ENCODE measurements at places on chromosomes 6 and 20. TPM values are rescaled to one million over a fixed set of nuclear protein-coding genes. Genes with fewer than 3 reads are reported as not detected.

- no peak for DNase-seq
- H3K36me3 ChIP-seq = no peaks in the 10 kb centered on the region
- H3K27ac ChIP-seq = no peak overlapping the region
- H3K4me3 ChIP-seq = no peak overlapping the region
Observed at GRCh38 chr6:79435746-79436145, 101.5 kb downstream of the LCA5 start.

DNA sequence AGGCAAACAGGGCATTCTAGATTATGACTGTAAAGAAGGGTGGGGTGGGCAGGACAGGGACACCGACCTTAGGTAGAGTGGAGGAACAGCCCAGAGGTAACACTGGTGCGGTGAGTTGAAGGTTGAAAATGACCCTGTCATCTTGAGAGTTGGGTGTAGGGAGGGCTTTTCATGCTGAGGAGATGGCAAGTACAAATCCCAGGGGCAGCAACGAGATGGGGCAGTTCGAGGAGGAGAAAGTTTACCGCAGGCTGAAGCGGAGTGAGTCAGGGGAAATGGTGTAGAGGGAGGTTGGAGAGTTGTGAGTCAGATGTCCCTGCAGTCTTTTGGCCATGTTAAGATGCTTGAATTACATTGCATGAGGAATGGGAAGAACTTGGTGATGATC is 101.1 kb downstream of the HIVEP1 start:
- DNase-seq = no peak
- no peaks in the 10 kb centered on the region for H3K27me3 ChIP-seq
- H3K36me3 ChIP-seq = peaks cover 38% of the 10 kb centered on the region
- H3K4me3 ChIP-seq = no peak overlapping the region

DNA sequence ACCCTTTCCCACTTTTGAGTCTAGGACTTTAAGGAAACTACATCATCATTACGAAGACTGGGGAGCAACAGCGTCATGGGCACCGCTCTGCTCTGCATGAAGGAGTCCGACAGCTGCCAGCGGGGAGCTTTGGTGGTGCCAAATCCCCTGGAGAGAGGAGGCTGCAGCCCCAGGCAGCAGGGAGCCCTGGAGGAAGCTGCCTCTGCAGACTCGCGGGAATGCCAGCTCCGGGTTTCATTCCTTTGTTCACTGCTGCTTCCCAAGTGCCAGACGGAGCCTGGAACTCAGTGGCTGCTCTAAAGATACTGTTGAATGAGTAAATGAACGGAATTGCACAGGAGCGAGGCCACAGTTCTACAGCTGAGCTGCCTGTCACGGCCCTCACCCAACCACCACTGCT is 196.5 kb upstream of the THBS2 start:
- H3K4me1 ChIP-seq = no peaks in the 10 kb centered on the region
- H3K27me3 ChIP-seq = no peaks in the 10 kb centered on the region
- H3K27ac ChIP-seq = no peak overlapping the region
- no peak overlapping the region for H3K4me3 ChIP-seq

The LY6G6C gene
- total RNA-seq = not detected

The PDE7B gene
- 0.95 TPM for total RNA-seq

Measured in activated CD4-positive, alpha-beta memory T cell treated with anti-CD3 and anti-CD28 coated beads, Interleukin-2, amount 10 ng/mL, durations not matched to agents 7 days and 5 days (primary cell).